ENCODE measurements at places on chromosomes 13 and 19.

DNA sequence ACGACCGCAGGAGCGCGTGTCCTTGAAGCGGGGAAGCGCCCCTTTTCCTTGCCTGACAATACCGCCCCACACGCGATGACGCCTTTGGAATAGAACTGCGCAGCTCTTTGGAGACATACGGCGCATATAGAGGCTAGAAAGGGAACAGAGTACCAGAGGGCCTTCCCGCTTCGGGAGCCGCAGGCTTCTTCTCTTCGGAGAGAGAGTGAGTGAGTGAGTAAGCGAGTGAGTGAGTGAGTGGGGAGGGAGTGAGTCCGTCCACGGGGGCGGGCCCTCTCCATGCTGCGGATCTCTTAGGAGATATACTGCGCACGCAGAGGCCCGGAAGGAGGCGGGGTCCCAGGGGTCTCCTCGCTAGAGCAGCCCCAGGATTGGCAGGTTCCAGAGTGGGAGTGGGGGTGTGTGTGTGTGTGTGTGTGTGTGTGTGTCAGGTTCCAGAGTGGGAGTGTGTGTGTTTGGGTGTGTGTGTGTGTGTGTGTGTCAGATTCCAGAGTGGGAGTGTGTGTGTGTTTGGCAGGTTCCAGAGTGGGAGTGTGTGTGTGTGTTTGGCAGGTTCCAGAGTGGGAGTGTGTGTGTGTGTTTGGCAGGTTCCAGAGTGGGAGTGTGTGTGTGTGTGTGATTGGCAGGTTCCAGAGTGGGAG lies 97.0 kb downstream of the INSR start:
- peak; percentile 67 for DNase-seq

- no peak for DNase-seq
These were observed 695 bp downstream of the ICAM1 start for GRCh38 chr19:10271543-10272086.

GRCh38 chr13:37960427-37960826 lies 90.9 kb upstream of the TRPC4 start:
- DNase-seq, result no peak

DNA sequence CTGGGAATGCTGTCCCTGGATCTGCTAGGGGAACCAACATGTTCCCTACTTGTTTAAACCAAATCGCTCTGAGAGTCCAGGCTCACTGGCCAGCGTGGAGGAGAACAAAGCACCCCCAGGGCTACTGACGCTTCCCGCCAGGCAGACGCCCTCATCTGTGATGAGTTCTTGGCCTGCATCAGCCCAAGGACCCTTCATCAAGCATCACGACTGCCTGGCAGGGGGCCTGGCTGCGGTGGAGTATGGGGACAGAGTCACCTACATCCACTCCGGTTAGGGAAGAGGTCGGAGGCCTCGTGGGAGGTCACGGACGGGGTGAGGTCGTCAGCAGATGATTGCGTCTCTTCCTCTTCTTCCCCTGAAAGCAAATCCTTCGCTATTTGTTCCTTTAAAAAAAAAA lies 17.7 kb downstream of the MIER2 start:
- DNase-seq, result no peak

DNA sequence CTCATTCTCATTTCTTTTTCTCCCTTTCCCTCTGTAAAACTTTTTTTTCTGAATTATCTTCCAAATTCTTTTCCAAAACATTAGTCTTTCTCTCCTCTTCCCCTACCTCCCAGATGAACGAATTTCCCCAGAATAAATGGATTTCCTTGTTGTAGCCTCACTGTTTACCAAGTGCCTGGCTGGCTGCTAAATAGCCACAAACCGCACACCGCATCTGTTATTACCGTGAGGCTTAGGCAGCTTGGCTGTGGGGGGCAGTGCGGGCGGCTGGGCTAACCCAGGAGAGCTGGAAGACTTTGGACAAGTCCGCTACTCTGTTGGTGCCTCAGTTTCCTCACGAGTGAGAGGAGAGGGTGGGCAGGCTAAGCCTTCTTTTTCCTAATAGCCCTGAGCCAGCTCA lies 10.7 kb downstream of the IL17D start:
- no peak for DNase-seq

DNA sequence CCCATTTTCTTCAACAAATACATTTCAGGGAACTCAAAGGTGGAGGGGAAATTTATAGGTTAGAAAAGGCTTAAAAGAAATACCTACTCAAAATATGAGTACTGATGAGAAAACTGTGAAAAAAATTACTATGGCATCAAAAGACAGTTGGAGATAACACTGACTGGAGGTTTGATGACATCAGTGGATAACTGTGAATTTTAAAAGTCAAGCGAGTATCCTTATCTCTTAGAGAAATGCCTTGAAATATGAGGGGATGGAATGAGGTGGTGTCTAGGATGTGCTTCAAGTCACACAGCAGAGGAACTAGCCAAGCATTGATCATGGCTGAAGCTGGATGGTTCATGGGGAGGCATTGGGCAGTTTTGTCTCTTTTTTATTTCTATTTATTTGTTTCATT lies 27.2 kb upstream of the SLC15A1 start:
- no peak for DNase-seq

GRCh38 chr13:97834250-97834649 lies 119.2 kb upstream of the IPO5 start:
- no peak for DNase-seq

GRCh38 chr19:23049256-23049655 lies 46.3 kb upstream of the ZNF728 start:
- DNase-seq, result no peak

DNA sequence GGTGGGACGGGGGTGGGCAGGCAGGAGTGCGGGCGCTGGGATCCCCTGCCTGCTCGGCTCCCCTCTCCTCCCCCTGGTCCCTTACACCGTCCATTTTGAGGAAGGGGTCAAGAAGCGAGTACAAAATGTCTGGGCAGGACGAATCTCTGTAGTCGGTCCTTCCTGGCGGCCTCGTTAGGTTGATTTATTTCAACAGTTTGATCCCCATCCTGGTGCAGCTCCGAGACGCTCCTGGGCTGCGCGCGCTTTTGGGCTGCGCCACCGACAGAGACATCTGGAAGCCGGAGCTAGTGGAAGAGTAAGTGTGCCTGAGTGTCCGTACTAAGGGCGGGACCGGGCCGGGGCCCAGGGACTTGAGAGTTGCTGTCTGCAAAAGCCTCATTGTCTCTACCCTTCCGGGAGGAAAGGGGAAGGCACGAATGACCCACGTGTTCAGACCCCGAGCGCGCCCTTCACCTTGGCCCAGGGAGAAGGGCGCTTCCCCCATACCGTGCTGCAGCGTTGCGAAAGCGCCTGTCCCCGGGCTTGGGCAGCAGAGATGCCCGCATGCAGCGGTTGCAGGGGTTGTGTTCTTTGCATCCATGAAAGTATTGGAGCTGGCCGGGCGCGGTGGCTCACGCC lies 1.8 kb downstream of the ZNF114 start:
- peak; percentile 24 for DNase-seq

DNA sequence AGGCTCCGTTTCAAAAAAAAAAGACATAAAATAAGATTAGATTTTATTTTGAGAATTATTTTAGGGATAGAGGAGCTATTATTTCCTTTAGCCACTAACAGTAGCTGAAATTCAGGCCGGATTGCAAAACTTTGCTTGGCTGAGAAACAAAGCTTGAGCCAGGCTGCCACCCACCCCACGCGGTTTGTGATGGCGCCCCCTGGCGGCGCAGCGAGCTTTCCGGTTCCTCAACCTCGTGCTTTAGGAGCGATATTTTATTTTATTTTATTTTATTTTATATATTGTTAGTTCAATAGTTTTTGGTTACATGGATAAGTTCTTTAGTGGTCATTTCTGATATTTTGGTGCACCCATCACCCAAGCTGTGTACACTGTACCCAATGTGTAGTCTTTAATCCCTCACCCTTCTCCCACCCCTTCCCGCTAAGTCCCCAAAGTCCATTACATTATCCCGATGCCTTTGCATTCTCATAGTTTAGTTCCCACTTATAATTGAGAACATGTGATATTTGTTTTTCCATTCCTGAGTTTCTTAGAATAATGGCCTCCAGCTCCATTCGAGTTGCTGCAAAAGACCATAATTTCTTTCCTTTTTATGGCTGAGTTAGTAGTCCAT lies 19.8 kb upstream of the CEACAM4 start:
- no peak for DNase-seq

DNA sequence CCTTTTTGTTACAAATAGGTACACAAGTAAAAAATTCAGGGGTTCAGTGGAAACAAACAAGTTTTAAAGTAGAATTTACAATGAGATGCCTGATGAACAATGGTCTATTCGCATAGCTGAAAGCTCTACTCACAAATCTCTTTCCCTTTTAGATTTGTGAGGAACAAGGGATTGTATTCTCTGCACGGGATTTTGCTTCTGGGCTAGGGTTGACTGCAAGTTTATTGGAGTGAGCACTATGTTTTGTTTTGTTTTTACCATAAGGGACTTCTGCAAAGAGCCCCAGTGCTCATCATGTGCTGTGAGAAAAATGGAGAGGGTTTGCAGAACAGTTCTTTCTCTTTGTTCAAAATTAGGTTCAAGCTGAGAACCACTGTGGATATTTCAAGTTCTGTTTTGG lies 160.5 kb downstream of the DLEU7 start:
- no peak for DNase-seq

- peak; percentile 20 for DNase-seq
These were observed 7.5 kb downstream of the PLAUR start for GRCh38 chr19:43662487-43662886.

DNA sequence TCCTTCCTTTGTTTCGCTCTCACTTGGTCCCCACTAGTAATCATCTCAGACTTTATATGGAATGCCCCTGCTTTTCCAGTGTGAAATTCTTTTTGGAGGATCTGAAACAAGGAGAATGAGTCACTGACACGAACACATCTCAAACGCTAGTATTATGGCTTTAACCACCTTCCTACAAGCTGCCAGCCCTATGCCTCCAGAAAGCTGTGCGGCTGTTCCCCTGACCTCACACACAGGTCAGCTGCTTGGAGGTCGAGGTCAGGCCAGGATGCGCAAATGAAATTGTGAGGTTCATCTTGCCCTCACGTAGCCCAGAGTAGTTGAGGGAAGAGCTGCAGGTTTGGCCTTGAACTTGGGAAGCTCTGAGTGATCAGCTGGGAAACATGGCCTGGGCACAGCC lies 449.8 kb downstream of the FGF9 start:
- no peak for DNase-seq

GRCh38 chr13:106028911-106029310 lies 506.6 kb downstream of the EFNB2 start:
- no peak for DNase-seq

GRCh38 chr19:10551698-10552301 lies 8.1 kb downstream of the ATG4D start:
- DNase-seq, result peak; percentile 20

GRCh38 chr19:10812902-10813404 lies 23.1 kb downstream of the TMED1 start:
- DNase-seq, result no peak

DNA sequence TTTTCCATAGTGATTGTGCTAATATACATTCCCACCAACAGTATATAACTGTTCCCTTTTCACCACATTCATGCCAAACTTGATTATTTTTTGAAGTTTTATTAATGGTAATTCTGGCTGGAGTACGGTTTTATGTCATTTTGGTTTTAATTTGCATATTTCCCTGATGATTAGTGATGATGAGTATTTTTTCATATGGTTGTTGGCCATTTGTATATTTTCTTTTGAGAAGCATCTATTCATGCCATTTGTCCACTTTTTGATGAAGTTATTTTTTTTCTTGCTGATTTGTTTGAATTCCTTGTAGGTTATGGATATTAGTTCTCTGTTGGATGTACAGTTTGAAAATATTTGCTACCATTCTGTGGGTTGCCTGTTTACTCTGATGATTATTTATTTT lies 484.4 kb upstream of the SPRY2 start:
- DNase-seq, result no peak

DNA sequence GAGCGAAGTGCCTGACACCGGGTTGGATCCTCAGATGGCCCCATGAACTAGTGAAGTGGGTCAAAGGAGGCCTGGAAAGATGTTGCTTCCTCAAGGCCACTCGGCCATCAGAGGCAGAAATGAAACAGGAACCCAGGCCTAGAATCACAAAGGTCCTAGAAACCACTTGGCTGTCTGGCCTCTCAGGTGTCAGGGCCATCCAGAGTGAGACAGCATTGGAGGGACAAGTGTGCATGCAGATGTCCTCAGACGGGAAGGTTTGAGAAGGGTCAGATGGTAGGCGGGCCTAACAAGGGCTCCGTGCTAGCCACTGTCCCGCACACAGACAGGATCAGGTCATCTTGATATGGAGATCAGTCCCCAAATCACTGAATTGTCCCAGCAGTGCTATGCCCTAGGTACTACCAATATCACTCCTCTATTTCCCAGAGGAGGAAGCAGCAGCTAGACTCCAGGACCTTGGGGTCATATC lies 14.3 kb downstream of the CCDC97 start:
- no peak for DNase-seq

DNA sequence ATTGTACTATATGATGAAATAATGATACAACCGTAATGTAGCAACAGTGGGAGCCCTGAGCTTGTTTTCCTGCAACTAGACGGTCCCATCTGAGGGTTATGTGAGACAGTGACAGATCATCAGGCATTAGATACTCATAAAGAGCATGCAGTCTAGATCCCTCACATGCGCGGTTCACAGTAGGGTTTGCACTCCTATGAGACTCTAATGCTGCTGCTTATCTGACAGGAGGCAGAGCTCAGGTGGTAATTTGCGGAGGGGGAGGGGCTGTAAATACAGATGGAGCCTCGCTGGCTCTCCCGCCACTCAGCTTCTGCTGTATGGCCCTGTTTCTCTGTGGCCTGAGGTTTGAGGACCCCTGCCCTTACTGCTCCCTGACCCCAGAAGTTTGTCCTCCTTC lies 13.7 kb downstream of the EPHX3 start:
- no peak for DNase-seq

DNA sequence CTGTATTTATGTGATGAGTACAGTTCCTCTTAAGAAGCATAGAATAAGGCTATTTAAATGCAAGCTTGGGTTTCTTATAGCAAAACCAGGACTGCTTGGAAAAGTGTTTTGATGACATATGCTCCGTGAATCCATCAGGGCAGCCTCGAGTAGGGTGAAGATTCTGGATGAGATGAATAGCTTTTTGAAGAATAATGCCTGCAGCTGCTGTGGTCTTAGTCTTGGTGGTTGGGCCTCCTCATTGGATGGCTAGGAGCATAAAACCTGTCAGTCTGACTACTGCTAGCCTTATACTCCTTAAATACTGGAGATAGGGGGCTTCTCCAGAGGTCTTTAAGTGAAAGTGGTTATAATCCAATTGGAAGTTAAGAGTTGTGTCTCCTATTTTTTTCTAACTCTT lies 704.3 kb downstream of the FGF9 start:
- no peak for DNase-seq

DNA sequence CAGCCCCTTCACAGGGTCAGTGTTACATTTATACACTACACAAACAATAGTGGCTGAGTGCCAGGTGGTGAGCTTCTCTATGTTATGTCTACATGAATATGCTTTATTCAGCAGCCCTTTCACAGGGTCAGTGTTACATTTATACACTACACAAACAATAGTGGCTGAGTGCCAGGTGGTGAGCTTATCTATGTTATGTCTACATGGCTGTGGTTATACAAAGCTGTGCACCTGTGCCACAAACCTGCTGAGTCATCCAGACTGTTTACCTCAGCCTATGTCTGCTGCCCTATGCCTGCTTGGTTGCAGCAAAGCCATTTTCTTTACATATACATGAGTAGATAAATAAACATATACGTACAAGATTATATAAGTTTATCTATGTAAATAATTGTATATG lies 76.5 kb downstream of the ZNF726 start:
- DNase-seq, result peak; percentile 27

- no peak for DNase-seq
These were observed 315.4 kb upstream of the MIR17HG start for GRCh38 chr13:91032104-91032503.

- peak; percentile 75 for DNase-seq
These were observed 15.5 kb downstream of the TEX101 start for GRCh38 chr19:43430142-43430710.

- DNase-seq, result no peak
These were observed 188.2 kb upstream of the ZNF536 start for GRCh38 chr19:30183807-30184490.

- DNase-seq, result no peak
These were observed 77.5 kb upstream of the PEG3 start for GRCh38 chr19:56917998-56918397.
